Foreskin fibroblast (primary cell): ENCODE measurements at places on chromosomes 1 and 21.
A peak's percentile ranks its signal among the peaks of the same experiment; 100 is the strongest.

- no peak for DNase-seq
Observed at GRCh38 chr1:52400131-52400530, 4.1 kb downstream of the ORC1 start.

- peak; percentile 55 for DNase-seq
Observed at GRCh38 chr1:225425201-225425786, 2.5 kb downstream of the LBR start.

GRCh38 chr1:219041141-219041540 lies 132.5 kb upstream of the LYPLAL1 start:
- peak; percentile 66 for DNase-seq

- no peak for DNase-seq
Observed at GRCh38 chr1:57411262-57411661, 12.6 kb downstream of the DAB1 start.

GRCh38 chr1:113672491-113672890 lies 86.8 kb downstream of the PHTF1 start:
- DNase-seq = no peak

- no peak for DNase-seq
Observed at GRCh38 chr21:28704746-28705145, 287.9 kb downstream of the LTN1 start.

DNA sequence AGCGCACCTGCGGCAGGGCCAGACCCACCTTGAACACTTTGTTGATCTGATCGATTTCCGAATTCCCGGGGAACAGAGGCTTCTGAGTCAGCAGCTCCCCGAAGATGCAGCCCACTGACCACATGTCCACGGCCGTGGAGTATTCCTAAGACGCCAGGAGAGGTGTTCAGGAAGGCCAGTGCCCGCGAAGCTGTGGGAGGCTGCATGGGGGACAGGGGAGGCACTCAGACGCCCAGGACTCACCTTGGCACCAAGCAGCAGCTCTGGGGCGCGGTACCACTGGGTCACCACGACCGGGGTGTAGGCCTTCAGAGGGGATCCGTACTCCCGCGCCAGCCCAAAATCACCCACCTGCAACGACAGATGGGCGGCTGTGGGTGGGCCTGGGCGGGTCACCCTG lies 11.2 kb upstream of the SLC35E2B start:
- DNase-seq = no peak

DNA sequence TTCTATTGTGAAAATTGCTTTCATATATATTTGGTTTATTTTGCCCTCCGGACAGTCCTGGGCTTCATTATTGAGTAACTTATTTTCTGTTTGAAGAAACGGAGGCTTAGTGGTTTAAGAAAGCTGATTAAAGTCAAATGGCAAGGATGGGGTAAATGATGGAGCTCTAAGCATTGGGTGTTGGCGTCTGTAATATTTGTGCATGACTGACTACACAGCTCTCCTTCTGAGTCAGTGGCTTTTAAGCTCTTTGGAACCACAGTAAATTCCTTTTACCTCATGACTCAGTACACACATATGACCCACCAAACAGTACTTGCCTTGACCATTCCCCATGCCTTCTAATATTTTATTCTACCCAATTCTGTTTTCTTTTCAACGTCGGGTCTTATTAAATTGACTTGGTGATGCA lies 21.0 kb downstream of the B3GALT5 start:
- peak; percentile 94 for DNase-seq

GRCh38 chr1:30637183-30637980 lies 86.0 kb downstream of the MATN1 start:
- DNase-seq = no peak

DNA sequence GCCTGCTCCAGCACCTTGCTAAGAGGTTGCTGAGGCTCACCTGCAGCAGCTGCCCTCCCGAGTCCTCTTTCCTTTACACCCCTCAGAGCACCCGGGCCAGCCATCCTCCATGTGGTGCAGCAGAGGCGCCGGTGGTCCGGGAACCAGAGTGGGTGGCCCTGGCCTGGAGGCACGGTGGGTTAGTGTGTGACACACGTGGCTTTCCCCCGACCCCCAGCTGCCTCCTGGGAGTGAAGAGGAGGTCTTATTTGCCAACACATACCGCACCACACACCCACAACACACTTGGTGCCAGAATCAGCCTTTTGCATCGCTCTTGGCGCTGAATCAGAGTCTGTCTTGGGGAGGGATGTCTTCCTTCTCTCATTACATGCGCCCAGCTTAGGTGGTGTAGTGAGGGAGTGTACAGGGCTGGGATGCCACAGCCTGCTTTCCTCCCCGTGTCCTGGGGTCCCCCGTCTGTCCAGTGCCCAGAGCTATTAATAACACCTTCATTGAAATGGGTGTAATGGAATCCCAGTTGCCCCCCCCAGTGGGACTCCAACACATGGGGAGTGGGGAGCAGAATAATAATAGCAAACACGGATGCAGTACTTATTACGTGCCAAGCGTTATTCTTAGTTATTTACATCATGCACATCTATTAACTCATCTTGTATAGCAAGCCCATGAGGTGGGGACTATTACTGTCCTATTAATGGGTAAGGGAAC lies 38.2 kb downstream of the MAPKAPK2 start:
- no peak for DNase-seq
